Activated CD4-positive, alpha-beta T cell treated with anti-CD3 and anti-CD28 coated beads for 1 hour (primary cell): ENCODE measurements at places on chromosomes 12 and 14.

DNA sequence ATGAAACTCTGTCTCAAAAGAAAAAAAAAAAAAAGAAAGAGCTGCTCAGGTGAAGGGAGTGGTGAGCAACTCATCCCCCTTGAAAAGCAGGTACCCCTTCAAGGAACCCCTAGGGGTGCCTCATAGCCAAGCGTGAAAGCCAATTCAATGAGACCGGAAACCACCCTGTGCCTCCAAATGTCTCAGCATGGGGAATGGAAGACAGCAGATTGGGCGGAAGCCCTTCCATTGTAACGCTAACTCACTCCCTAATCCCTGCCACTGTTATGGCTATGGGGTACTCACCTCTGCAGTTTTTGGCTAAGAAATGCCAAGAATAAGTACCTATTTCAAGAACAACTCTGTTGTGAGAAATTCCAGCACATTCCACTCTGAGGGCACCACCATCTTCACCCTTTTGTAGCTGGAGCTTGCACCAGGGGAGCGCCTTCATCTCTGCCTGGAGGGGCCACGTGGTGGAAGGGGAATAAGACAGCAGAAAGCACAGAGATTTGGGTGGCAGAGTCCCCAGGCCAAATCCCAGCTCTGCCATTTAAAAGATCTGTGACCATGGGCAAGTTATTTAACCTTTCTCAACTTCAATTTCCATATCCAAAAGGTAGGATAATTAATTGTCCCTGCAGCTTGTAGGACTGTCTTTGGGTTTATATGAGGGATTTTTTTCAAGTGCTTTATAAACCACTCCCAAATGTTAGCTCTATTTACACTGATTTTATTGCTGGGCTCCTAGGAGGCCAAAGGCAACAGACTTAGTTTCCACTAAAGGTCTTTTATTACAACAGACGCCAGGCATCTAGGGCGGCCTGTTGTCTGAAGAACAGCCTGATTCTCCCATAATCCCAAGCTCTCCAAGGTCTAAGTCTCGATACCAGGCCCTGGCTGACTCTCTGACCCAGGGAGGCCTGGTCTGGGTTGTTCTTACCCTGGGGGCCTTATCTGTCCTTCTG is 63.9 kb downstream of the ITPK1 start:
- DNase-seq, result no peak

DNA sequence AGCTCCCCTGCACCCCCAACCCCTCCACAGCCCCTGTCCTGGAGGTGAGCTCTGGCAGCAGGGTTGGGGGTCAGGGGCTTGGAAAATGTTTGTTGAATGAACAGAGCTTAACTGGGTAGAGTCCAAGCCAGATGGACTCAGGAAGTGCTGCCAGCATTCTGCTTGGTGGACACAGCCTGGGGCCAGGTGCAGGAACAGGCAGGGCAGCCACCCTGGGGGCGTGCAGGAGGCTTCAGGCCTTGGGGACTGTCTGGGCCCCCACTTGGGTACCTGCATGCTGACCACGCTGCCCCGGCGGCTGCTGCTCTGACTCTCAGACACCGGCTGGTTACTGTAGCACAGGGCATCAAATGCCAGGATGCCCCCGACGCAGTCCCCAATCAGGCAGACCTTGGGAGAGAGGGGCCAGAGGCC is 15.7 kb downstream of the ARL6IP4 start:
- DNase-seq, result no peak

DNA sequence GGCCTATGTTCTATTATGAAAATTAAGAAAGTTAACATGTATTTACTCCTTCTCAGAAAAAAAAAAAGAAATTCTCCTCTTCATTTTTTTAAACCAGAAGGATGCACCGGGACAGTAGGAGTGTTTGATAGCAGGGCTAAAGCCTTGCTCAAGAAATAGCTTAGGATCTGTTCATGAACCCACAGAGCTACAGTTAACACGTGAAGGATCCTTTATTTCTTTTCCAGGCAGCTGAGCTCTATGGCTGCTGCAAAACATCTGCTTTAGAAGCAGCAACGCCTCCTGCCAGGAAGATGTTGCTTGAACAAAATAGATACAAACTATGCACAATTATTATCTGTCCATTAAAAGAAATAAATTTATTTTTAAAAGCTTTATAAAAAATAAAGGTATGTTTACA is 254.8 kb downstream of the PRKD1 start:
- no peak for DNase-seq

GRCh38 chr14:79584679-79585078 is 626.6 kb downstream of the DIO2 start:
- DNase-seq, result no peak

- no peak for DNase-seq
Measured at GRCh38 chr12:74370608-74371216, 166.9 kb upstream of the ATXN7L3B start.

- DNase-seq, result no peak
Measured at GRCh38 chr12:104044158-104044557, 5.8 kb downstream of the GLT8D2 start.

- no peak for DNase-seq
Measured at GRCh38 chr12:123078531-123079155, 72.2 kb downstream of the PITPNM2 start.

- no peak for DNase-seq
Measured at GRCh38 chr12:117580015-117580717, 218.7 kb upstream of the NOS1 start.

DNA sequence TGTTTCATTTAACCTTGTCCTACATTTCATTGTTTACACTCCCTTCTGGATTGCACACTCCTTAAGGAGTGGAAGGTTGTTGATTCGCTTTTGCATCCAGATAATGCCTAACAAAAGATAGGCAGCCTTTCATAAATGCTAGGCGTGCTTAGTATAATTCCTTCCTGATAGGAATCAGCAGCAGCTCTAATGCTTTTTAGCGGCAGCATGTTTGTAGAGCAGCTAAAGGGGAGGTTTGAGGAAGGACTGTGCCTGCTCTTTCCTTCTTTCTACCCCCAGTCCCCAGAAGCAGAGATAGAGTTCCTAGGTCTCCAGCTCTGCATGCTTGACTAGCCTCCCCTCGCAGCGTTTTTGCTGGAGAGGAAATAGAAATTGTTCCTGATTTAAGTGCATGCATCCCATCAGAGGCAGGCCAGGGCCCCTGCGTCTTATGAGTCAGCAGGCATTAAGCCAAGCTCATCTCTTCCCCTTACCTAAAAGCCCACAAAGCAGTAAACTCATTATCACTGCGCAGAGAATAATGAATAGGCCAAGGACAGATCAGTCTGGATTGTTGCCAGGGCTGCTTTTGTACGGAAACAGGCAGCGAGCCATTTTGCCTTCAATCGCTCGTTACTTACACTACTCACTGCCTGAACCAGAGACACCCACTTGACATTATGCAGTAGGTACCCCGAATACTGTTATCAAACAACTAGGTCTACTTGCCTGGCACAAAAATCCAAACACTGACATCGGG is 14.0 kb upstream of the TBPL2 start:
- DNase-seq, result no peak

- no peak for DNase-seq
Measured at GRCh38 chr12:126706300-126706699, 1560.7 kb upstream of the TMEM132C start.

- DNase-seq, result no peak
Measured at GRCh38 chr12:71460318-71460717, 20.7 kb downstream of the LGR5 start.

DNA sequence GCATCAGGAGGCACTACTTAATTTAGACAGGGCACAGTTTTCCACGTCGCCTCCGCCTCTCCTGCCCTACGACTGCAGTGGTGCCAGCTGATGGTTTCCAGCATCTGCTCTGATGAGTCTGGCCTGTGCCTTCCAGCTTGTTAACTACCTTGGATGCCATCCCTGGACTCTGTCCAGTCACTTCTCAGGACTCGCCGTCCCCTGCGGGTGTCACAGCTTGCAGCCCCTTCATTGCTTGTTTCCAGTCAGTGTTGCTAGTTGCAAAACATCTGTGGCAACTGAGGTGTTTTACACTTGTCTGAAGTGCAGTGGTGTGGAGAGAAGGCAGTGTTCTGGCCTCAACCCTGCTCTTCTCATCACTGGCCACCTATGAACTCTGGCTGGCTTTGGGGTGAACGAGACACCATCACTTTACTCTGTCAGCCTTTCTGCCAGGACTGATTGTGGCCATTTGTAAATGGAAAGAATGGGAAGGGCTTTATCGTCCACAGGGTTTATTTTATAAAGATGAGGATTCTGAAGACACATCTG is 8.3 kb downstream of the ADGRD1 start:
- DNase-seq, result no peak

- DNase-seq, result no peak
Measured at GRCh38 chr12:95784915-95785314, 5.6 kb downstream of the NTN4 start.

GRCh38 chr12:115194448-115194847 is 510.5 kb upstream of the TBX3 start:
- no peak for DNase-seq

DNA sequence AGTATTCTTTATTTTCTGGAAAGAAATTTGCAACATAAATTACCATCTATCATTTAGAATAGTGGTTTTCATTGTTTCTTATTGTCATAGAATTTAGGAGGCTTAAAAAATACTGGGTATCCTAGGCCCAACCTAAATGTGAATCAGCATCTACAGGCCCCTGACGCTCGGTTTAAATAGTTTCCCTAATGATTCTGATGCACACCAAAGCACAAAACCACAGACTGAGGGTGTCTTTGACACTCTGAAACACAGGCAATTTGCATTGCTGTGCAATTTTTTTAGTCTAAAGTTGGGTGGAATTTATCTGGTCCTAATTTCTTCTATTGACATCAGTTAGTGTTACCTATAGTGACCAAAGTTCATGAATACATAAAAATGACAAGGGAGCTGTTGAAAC is 87.6 kb upstream of the SSTR1 start:
- no peak for DNase-seq

DNA sequence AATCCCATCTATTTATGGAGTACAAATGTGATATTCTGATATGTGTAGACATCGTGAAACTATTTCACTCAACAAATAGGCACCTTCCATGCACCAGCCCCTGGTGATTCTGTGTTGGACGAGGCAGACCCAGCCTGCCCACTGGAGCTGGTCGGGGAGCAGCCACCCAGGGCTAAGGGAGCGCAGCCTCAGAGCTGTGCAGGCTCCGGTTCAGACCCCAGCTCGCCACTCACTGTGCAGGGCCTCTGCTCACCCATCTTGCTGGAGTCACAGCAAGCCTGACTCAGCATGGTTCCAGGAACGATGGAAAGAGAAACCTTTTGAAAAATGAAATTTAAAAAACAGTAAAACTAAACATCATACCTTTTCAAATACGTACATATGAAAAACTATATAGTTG is 52.3 kb upstream of the BCL11B start:
- no peak for DNase-seq

DNA sequence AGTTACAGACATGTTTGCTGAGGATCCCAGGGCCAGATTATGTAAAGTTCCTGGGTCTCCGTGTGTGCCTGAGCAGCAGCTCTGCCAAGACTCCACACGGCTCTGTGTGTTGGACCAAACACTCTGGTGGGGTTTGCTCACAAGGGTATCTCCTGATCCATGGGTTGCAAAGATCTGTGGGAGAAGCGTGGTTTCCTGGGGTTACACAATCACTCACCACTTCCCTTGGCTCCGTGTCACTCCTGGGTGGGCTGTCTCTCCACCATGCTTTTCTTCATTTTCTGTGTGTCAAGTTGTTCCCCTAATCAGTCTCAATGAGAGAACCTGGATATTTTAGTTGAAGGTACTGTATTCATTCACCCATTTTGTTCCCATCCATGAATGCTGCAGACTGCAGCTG is 1088.8 kb downstream of the FSCB start:
- no peak for DNase-seq

DNA sequence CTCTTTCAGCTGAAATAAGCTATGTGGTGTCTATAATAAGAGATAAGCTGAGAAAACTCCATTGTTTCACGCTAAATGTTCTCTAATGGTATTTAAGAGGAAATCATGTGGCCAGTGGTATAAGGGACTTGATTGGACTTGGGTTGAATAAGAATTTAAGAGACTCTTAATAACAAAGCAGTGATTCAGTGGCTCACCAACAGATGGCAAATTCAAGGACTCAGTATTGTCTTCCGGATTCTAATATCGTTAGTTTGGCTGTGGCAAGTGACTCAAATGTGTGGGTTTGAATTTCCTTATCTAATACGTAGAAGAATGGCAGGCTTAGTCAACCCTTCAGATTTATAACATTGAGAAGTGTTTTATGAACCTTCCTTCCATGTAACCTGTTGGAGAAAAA is 49.1 kb upstream of the KCNH3 start:
- DNase-seq, result no peak

- DNase-seq, result peak; percentile 77
Measured at GRCh38 chr12:55929306-55929791, 1.6 kb upstream of the DGKA start.

- DNase-seq, result no peak
Measured at GRCh38 chr12:33546004-33546403, 106.4 kb upstream of the SYT10 start.

GRCh38 chr14:68680541-68681051 is 112.3 kb downstream of the ZFP36L1 start:
- no peak for DNase-seq
